ENCODE measurements at places on chromosomes 12 and 14.

DNA sequence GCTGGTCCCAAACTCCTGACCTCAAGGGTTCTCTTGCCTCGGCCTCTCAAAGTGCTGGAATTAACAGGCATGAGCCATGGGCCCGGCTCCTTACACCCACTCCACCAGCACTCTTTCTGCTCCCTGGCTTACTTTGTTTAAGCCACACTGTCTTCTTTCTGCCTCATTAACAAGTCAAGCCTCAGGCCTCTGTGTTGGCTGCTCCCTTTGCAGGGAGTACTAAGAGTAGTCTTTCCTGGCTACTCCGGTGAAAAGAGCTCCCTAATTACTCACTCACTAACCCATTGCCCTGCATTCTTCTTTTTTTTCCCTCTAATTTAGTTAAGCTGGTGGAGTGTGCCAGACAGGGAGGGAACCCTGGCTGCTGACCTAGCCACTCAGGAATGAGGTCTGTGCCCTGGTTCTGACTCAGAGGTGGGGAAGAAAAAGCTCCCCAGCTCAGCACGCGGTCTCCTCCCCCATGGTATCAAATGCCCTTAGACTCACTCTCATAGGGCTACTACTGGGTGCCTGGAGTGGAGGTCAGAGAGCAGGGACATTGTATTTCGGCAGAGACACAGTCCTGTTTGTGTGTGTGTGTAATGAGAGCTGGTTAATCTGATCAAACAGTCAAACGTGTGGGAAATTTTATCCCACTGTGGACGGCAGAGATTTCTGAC is 19.8 kb downstream of the GALNT6 start:
- DNase-seq, result no peak

GRCh38 chr12:27595231-27595642 is 71.2 kb downstream of the PPFIBP1 start:
- no peak for DNase-seq

DNA sequence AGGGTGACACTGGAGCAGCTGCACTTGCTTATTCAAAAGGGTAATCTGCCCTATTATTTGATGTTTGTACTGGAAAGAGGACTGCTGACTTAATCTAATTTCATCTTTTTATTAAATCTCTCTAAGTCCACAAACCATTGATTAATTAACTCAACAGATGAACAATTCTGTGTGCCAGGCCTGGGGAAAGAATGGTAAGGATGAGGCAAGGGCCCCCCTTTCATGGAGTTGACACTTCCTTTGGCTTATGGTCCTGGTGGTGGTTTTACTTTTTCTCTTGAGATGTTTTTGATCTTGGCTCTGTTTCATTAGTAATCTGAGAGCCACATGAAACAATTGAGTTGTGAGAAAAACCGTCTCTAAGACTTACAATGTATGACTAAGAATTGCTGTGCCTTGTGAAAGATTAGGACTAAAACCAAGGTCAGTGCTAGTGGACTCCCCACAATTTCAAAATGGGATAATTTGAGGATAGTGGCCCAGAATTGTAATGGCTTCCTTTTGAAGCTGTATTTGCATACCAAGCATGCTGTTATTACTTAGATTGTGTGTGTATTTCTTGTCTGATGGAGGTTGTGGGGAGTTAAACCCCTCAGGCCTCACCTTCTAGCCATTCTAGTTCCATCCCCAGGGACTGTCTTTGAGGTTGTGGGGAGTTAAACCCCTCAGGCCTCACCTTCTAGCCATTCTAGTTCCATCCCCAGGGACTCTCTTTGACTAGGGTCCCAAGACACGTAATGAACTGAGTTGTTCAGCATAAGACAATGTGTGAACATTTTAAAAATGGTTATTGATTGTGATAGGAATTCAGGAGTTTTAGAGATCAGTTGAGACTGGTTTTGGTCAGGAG is 52.5 kb upstream of the EVL start:
- DNase-seq, result no peak

DNA sequence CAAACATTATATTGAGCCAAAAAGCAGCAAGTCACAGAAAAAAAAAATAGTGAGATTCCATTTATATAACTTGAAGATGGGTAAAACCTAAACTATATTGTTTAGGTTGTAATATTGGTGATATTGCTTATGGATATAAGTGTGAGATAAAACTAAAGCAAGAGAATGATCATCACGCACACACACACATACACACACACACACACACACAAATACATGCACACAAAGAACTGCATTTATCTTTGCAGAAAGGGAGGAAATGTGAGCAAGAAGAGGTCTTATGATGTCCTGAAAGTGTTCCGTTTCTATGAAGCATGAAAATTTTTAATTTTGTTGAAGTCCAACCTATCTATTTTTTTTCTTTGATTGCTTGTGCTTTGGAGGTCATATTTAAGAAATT is 16.4 kb upstream of the AMN1 start:
- DNase-seq, result no peak

- no peak for DNase-seq
These were observed 8.8 kb downstream of the TNFRSF1A start for GRCh38 chr12:6333029-6333428.

- DNase-seq, result no peak
These were observed 12.2 kb downstream of the UBR7 start for GRCh38 chr14:93219103-93219726.

DNA sequence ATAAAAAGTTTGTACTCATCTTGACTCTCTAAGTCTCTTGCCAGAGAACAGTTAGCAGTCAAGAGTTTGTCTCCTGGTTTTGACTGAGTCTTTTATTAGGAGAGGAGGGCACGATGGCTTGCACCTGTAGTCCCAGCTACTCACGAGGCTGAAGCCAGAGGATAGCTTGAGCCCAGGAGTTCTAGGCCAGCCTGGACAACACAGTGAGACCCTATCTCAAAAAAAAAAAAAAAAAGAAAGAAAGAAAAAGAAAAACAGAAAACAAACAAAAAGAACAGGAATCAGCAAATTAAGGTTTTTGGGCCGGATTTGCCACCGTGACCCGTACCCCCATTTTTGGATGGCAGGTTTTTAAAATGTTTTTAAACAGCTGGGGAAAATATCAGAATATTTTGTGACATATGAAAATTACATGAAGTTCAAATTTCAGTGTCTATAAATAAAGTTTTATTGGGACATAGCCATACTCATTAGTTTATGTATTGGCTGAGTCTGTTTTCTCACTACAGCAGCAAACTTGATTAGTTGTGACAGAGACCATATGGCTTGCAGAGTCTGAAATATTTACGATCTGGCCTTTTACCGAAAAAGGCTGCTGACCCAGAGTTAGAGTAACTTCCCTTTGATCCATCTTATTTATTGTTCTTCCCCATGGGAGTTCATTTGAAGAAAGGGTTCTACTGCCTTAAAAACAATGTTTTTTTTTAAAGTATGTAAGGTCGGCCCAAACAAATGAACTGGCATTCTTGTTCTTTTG is 31.2 kb downstream of the VEZT start:
- DNase-seq, result no peak

GRCh38 chr12:56119361-56119796 is 1.3 kb downstream of the ZC3H10 start:
- DNase-seq, result no peak

GRCh38 chr12:89768586-89769482 is 60.2 kb upstream of the ATP2B1 start:
- DNase-seq, result no peak

- DNase-seq, result no peak
These were observed 45.5 kb downstream of the CHST11 start for GRCh38 chr12:104502217-104502616.

GRCh38 chr12:96912943-96913342 is 5.9 kb downstream of the NEDD1 start:
- DNase-seq, result no peak

DNA sequence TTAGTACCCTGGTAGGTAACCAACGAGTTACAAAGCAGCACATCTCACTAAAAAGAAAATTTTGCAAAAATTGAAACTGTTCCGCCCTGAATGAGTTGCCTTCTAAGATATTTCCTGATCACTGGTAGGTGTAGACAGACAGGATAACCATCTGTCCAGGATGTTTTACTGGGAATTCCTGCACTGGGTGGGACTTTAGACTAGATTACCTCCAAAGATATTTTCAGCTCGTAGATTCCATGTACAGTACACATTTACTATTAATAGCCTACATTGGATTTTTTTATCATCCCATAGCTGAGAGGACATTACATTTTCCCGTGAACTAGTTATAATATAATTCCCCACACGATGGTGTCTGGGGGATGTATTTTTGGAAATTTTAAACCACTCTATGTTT is 139.6 kb downstream of the DYRK2 start:
- no peak for DNase-seq

DNA sequence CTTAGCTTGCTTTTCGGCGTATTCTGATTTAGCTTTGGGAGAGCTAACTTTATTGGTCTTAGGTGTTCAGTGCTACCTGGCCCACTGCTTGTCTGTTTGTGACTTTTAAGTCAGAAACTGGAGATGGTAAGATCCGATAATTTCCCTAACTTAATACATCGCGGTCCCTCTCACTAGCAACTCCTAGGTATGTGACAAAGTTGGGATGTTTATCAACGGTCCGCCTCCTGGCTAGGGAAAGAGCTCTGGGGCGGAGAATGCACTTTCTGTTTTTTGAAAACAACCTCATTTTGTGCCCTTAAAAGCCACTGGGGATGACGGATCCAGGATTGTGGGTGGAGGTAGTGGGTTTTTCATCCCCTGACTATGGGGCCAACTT is 1.2 kb downstream of the CDKN1B start:
- DNase-seq, result no peak

DNA sequence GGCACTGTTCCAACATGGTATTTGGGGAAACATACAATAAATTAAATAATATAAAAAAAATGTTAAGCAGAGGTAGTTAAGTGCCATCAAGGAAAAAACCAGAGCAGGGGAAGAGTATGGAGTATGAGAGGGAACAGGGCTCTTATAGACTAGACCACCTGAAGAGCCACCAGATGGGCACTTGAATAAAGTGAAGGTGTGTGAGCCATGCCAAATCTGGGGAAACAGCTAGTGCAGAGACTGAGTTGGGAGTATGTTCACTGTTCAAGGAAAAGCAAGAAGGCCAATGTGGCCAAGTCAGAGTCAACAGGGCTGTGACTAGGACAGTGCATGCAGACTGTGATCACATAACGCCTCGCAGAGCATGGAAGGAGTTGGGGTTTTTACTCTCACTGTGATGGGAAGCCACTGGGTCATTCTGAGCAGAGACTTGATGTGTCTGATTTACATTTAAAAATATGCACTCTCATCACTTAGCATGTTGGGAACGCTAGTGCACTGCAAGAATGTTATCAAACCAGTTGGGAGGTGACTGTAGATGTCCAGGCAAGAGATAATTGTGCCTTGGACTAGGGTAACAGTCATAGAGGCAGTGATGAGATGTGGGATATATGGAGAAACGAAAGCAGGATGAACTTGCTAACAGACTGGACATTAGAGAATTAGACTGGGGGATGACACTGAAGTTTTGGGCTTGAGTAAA is 25.6 kb downstream of the NDUFA12 start:
- DNase-seq, result no peak

DNA sequence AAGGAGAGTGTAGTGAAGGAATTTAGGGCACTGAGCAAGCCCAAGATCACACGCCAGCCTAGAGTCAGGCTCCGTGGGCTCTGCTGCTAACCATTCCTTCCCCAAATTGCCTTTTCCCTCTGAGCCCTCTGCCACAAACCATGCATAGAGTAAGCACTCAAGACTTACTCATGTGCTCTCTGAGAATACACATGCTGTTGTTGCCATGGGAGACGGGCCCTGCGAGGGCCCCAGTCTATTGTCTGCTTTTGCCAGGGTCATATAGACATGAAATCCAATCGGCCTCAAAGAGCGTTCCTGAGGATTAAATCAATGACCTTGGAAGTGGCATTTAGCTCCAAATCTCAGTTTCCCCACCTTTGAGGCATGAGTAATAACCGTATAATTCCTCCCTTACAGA is 48.7 kb upstream of the WSCD2 start:
- no peak for DNase-seq

DNA sequence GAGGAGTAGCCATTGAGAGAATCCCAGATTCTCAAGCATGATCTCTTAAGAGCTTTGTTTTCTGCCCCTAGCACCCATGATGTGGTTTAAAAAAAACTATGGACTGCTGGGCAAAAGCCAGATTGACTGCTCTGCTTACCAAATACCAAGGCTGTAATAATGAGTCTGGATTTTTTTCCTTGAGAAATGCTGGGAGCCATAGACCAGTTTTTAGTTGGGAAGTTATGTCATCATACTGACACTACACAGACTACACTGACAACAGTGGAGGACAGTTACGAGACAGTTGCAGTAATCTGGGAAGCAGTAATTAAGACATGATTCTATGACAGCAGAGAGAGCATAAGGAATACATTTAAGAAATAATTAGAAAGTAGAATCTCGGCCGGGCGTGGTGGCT is 35.8 kb downstream of the SPATA7 start:
- DNase-seq, result no peak

DNA sequence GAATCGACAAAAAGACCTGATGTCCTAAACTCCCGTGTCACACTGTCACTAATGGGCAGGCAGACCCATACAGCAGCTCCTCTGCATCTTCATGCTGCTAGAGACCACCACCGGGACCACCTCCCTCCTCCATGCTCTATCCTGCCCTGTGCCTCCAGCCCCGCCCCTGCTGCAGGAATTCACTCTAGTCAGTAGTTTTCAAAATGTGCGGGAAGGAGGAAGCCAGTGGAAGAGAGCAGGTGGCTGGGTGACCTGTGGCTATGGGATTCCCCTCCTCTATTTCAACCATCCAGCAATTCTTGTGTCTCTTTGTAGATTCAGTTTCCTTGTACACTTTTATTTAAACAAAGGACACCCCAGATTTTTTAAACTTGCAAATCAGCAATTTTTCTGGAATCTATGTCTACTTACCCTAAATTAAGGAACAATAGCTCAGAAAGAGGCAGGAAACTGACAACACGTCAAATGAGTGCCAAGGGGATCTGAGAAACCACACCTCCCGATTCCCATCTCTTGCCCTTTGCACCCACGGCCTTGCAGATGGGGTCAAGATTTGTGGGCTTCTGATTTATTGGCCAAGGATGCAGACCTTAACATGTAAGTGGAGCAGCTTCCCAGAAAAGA is 20.4 kb upstream of the MAP1LC3B2 start:
- no peak for DNase-seq

GRCh38 chr14:36949371-36949770 is 223.0 kb downstream of the SLC25A21 start:
- no peak for DNase-seq

GRCh38 chr14:83356080-83356479 is 1822.4 kb upstream of the SEL1L start:
- no peak for DNase-seq

DNA sequence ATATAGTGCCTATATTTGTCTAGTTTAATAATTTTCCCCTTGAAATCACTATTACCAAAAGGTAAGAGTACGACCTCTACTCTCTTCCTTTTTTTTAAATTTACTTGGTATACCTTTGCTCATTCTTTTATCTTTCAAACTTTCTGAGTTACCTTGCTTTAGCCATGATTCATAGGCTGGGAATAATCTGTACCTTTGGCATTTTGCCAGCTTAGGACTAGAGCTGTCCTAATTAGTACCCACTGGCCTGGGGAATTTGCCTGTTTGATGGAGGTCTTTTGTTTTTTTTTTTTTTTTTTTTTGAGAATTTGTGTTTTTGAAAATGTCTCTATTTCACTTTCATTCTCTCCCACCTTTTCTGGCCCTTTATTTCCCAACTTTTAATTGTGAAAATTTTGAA is 8.7 kb upstream of the SLC4A8 start:
- no peak for DNase-seq

Data from activated CD8-positive, alpha-beta memory T cell treated with anti-CD3 and anti-CD28 coated beads for 1 hour (primary cell).